ENCODE measurements at places on chromosomes 13 and 19.

GRCh38 chr13:106586648-106587166 is 18.8 kb upstream of the ARGLU1 start:
- no peak for DNase-seq

DNA sequence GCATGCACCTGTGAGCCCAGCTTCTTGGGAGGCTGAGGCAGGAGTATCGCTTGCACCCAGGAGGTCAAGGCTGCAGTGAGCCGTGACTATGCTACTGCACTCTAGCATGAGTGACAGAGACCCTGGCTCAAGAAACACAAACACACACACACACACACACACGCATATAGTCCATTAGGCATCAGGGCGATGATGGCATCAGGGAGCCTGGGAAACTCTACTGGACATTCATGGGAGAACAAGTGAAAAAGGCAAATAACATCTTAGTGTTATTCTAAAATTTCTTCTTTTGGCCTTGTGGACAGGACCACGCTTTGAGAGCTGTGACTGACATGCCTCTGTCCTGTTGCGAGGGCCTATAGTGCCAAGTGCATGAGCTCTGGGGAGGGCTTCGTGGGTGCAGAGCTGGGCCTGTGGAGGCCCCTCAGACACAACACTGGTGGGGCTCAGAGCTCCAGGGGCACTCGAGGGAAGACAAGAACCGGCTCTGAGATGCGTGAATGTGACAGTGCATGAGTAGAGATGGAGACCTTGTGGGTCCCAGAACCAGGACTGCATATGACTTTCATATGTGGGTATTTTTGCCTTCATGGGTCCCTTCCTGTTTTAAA is 8.0 kb upstream of the USF2 start:
- no peak for DNase-seq

DNA sequence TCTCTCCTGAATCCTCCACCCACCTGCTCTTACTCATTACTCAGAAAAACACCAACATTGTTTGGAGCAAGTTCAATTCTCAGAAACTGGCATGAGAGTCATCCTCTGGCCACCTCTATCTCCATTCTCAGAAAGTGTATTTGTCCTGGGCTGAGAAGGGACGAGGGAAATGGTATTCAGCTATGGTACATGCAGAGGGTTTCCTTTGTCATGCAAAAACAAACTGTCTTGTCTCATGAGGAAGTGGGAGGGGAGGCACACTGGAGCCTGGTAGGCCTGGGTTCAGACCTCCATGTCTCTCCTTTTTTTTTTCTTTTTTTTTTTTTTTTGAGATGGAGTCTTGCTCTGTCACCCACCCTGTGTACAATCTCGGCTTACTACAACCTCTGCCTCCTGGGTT is 31.9 kb upstream of the LILRA2 start:
- DNase-seq: no peak

GRCh38 chr13:113647351-113648215 is 10.4 kb downstream of the ATP4B start:
- no peak for DNase-seq

GRCh38 chr13:44136696-44137268 is 236.8 kb upstream of the SERP2 start:
- DNase-seq: no peak

DNA sequence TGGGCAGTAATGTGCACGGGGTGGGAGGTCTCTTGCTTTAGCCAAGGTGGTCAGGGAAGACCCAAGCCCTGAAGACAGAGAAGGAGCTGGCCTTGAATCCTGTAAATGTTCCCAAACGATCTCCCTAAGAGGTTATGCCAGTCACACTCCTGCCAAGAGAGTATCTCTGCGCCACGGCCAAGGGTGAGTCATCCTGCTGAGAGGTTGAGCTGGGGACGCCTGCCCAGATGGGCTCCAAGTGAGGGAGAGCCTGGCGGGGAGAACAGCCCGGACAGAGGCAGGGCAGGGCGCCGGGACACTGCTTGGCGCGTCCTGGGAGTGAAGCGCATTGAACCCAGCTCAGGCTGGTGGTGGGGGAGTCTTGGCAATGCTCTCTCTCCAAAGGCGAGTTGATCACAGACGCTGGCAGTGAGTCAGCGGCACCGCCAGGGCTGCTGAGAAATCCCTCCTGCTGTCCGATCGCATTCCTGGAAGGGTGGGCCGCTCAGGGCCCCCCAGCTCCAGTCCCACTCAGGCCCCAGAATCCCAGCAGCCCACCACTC is 16.4 kb downstream of the SULT2B1 start:
- DNase-seq: no peak

DNA sequence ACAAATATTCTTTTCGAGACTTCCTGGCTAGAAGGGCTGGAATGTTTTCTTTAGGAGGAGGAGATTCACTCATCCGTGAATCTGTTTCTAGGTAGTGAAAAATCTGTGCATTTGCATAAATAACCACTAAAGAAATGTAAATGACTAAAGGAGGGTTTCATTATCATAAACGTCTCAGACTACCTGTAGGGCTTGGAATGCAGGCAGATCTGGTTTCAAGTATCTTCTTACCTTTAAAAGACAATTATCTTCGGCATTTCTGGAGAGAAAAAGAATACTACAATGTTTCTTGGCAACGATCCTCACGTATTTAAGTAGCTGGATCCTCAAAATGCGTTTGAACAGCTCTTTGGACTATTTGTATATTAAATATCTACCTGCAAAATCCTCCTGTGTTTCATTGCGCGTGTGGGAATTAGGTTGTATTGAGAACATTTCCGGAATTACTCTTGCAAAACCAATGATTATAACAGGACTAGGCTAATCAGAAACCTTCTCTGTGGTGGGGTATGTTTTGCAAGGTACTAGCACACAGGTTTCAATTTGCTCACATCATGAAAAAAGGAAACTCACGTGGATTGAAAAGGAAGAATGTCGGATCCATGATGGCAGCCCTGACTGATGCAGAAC is 291.1 kb upstream of the ARGLU1 start:
- no peak for DNase-seq

DNA sequence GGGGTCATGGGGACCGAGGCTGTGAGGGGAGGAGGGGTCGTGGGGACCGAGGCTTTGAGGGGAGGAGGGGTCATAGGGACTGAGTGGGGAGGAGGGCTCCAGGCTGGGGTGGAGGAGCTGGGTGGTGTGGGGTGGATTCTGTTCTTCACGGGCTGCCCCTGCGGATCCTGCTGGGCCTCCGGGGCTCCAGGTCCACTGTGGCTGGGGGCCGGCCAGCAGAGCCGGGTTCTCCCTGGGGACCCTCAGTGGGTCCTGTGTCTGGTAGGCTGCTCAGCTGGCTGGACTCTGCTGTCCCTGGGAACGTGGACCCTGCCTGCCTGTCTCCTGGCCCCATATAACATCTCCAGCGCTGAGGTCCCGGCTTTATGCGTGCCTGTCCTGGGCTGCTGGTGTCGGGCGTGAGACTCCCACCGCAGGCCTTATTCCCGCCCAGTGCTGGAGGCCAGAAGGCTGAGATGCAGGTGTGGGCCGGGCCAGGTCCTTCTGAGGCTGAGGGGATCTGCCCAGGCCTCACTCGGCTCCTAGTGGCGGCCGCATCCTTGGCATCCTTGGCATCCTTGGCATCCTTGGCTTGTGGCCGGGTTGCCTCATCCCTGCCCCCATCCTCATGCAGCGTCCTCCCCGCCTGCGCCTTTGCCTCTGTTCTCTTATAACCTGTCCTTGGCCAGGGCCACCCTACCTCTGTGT is 19.8 kb upstream of the GNA15 start:
- DNase-seq: no peak

DNA sequence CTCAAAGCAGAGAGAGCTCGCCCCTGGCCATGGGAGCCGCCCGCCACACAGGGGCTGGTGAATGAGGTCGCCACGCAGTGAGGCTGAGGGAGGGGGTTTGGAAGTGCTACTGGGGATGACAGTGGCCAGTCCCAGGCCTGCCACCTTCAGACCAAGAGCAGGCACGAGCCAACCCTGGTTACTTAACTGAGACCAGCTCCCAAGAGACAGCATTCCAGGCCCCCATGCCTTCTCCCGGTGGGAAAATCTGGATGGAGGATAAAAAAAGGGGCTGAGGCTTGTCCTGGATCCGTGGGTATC is 43.3 kb downstream of the RAB20 start:
- DNase-seq: no peak

- peak; percentile 82 for DNase-seq
Measured at GRCh38 chr19:13833330-13834243, 38.3 kb downstream of the ZSWIM4 start.

- DNase-seq: no peak
Measured at GRCh38 chr19:5326986-5327623, 13.5 kb downstream of the PTPRS start.

GRCh38 chr19:28960986-28961705 is 251.8 kb downstream of the UQCRFS1 start:
- no peak for DNase-seq

GRCh38 chr13:112715715-112716460 is 26.1 kb downstream of the ATP11A start:
- no peak for DNase-seq

- no peak for DNase-seq
Measured at GRCh38 chr19:15838351-15838750, 22.9 kb upstream of the OR10H1 start.

- no peak for DNase-seq
Measured at GRCh38 chr19:15595069-15595468, 19.9 kb upstream of the CYP4F8 start.

Measured in stimulated activated CD8-positive, alpha-beta memory T cell treated with anti-CD3 and anti-CD28 coated beads, Interleukin-7, amount 100 ng/mL, for 24 hours (primary cell).